ENCODE measurements at places on chromosomes 7 and 10.

- no peak for DNase-seq
Measured at GRCh38 chr10:103610083-103610472, 116.6 kb downstream of the NEURL1 start.

DNA sequence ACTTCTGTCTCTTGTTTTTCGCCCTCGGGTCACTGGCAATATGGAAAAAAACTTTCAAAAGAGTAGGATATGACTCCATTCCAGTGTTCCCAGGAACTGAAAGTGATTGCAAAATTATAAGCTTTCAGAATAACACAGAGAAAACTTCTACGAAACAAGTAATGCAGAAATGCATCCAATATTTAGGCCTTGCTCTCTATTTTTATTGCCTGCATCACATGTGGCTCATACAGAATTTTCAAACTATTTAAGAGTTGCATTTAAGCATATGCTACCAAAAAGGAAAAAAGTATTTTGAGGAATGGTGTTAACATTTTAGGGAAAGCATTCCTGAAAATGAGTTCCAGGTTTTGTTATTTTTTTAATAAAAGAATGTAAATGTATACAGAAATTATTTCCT, 228.0 kb downstream of the CACNB2 start:
- no peak for DNase-seq

- DNase-seq = no peak
Measured at GRCh38 chr10:6501931-6502330, 78.1 kb downstream of the PRKCQ start.

GRCh38 chr10:95559471-95559870, 1.7 kb downstream of the SORBS1 start:
- no peak for DNase-seq

- DNase-seq = no peak
Measured at GRCh38 chr7:93442478-93443224, 131.9 kb downstream of the CALCR start.

DNA sequence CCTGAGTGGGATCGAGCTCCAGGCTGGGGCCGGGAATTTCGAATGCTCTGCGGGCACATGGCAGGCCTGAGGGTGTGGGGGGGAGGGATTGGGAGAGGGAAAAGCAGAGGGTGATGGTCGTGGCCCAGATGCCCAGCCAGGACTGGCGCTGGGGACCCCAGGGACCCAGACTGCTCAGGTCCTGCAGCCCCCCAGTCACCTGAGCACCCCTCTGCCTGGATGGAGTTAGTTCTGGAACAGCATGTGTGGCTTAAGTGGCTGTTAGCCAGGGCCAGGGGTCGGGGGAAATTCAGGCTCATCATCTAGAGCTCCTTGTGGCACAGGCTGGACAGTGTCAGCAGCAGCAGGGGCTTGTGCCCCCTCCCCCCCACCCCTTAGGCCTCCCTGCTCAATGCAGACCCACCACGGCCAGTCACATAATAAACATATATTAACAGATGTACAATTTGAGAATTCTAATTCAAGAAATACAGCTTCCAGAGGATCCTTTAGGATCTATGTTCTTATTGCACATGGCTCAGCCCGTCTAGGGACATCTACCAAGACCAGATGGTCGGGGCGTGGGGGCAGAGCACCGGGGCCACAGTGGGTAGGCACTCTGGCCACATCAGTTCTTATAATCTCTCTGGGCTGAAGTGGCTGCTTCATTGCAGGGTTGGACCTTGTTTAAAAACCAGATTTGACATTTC, 22.2 kb downstream of the DNAJB12 start:
- no peak for DNase-seq

- no peak for DNase-seq
Measured at GRCh38 chr10:130924138-130924819, 387.2 kb downstream of the TCERG1L start.

DNA sequence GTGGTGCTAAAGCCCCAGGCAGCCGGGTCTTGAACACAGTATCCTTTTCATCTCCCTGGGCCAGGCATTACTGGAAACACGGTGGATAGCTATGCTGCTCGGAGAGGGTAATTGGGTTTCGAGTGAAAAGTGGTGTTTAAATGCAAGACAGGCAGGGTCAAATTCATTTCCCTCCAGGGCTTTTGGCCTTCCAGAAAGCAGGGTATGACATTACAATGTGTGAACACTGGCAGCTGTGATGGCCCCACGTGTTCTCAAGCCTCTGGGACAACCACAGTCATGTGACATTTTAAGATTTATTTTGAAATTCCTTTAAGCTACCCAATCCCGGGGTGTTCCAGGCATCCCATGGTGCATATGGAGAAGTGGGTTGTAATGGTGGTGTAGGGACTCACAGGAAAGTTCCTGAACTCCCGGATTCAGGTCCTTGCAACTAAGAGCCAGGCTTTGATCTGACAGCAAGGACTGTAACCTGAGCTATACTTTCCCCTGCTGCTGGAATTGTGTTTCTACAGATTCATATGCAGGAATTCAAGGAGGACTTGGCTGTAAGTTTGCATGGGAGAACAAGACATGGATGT, 46.8 kb downstream of the INSYN2A start:
- no peak for DNase-seq

GRCh38 chr7:75995052-75995471, 667 bp upstream of the TMEM120A start:
- DNase-seq = no peak

DNA sequence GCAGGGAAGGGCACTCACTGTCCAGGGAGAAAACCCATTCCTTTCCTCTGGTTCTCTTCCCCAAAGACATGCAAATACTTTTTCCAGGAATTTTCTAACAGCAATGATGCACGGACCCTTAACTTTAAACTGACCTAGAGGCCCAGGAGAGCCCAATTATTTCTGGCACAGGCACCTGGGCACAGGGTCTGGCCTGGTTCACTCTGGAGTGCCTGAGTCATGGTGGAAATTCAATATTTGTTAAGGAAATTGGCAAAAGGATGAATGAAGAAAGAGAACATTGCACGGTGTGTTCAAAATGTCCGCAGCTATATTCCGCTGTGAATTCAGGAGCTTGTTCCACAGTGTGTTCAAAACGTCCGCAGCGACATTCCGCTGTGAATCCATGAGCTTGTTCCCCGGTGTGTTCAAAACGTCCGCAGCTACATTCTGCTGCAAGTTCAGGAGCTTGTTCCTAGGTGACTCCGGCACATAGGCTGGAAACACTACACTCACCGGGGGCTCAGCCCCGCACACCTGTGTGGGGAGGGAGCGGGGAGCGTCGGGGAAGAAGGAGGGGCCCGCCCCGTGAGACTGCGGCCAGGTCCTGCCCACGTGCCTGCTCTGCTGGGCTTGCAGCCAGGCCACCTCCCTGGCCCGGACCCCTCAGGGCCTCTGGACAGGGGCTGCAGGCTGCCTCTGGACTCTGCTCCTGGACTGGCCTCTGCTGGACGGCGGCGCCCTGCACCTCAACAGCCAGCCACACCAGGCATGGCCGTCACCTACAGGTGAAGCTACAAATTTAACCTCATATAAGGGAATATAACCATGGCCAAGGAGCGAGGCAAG, 72.0 kb upstream of the FAM20C start:
- DNase-seq = no peak

Data from activated CD8-positive, alpha-beta memory T cell treated with anti-CD3 and anti-CD28 coated beads for 4 hours (primary cell).